ENCODE measurements at places on chromosomes 3 and 15. TPM values are rescaled to one million over a fixed set of nuclear protein-coding genes. Genes with fewer than 3 reads are reported as not detected.

DNA sequence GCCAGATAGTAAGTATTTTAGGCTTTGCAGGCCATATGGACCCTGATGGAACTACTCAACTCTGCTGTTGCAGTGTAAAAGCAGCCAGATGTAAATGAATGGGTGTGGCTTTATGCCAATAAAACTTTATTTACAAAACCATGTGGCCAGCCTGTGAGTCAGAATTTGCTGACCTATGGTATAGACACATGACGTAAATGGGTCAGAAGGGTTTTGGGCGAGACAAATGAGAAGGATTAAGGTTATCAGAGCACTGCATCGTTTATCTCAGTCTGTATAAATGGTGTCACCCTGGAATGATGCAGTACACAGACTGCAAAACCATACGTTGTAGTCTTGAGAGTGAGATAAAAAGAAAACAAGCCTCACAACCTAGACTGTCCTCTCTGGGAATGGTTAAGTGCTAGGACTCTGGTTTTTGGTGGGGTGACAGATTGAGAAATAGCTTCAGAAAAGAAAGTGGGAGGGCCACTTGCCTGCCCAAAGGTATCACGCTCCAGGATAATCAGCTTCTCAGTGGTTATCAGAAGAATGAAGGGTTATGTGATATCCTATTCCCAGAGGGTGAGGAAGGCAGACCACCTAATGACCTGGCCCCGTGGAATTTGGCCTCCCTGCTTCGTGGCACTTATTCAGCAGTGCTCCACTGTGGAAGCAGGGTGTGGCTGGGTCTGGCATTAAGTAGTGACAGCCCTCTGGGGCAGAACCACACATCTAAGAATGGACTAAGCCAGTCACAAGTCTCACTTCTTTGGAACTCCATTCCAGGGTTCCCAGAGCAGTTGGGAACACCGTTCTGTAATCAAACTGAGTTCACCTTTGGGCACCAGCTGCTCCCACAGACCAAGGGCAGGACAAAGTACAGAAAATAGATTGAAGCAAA, 46.1 kb downstream of the ABHD5 start:
- no peaks in the 10 kb centered on the region for H3K27me3 ChIP-seq
- no peak overlapping the region for H3K4me3 ChIP-seq
- H3K4me1 ChIP-seq: no peaks in the 10 kb centered on the region
- H3K27ac ChIP-seq: no peak overlapping the region
- DNase-seq: no peak

DNA sequence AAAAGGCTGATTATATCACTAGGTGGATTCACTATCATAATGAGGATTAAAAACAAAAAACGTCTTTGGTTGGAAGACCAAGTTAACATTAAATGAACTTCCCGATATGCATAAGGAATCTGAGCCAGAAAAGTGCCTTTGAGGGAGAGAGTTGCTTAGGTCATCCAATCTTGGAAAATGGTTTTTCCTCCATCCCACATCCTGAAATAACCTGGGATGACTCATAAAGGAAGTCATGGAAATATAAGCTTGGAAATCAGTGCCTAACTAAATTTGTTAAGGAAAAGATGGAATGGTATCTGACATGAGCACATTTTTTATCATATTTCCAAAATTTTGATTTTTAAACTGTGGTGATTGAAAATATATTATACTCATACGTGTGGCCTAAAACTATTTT, 66.0 kb downstream of the KBTBD8 start:
- H3K27me3 ChIP-seq: peaks cover 3% of the 10 kb centered on the region
- H3K36me3 ChIP-seq: no peaks in the 10 kb centered on the region
- H3K4me1 ChIP-seq: no peaks in the 10 kb centered on the region
- no peak overlapping the region for H3K4me3 ChIP-seq
- no peak overlapping the region for H3K27ac ChIP-seq

GRCh38 chr3:50139308-50139707, 15.8 kb upstream of the SEMA3F start:
- peaks cover 11% of the 10 kb centered on the region for H3K4me1 ChIP-seq
- H3K27ac ChIP-seq: no peak overlapping the region
- DNase-seq: no peak
- H3K27me3 ChIP-seq: no peaks in the 10 kb centered on the region
- H3K4me3 ChIP-seq: no peak overlapping the region

DNA sequence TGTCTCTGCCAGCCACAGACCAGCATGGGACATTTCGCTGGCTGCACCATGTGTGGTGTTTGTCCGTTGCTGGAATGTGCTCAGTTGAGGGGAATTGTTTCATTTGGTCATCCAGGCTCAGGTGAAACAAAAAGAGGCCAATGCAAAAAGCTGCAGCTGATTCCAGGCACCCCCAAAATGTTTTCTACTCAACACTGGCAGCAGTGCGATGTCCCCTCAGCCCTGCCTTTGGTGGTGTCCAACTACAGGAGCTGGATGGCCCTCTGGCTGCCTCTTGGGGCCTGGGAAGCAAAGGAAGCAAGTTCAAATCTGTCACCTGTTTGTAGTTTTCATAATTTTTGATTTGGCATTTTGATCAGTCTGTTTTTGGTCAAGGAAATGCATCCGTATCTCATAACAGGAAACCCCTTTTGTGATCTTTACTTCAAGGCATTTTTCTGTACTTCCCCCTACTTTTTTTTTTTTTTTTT, 141.8 kb downstream of the EEFSEC start:
- H3K4me1 ChIP-seq: peaks cover 45% of the 10 kb centered on the region
- no peak overlapping the region for H3K4me3 ChIP-seq

Gene MESP2
- total RNA-seq: not detected

Gene ZCWPW2
- total RNA-seq: 0.39 TPM

Gene NLGN1
- not detected for total RNA-seq

Gene RHOV
- 0.29 TPM for total RNA-seq

Gene EFL1
- total RNA-seq: 28.1 TPM

Gene ATP10A
- total RNA-seq: 17.2 TPM
